Dermis microvascular lymphatic vessel endothelial cell (primary cell): ENCODE measurements at places on chromosomes 6 and 20.

- no peak for DNase-seq
Measured at GRCh38 chr6:16145038-16145437, 16.2 kb downstream of the MYLIP start.

GRCh38 chr6:167995302-167995701, 2.2 kb upstream of the KIF25 start:
- no peak for DNase-seq

- DNase-seq: no peak
Measured at GRCh38 chr20:32526125-32526524, 59.0 kb downstream of the NOL4L start.

GRCh38 chr20:53666144-53666543, 72.5 kb upstream of the ZNF217 start:
- DNase-seq: no peak

DNA sequence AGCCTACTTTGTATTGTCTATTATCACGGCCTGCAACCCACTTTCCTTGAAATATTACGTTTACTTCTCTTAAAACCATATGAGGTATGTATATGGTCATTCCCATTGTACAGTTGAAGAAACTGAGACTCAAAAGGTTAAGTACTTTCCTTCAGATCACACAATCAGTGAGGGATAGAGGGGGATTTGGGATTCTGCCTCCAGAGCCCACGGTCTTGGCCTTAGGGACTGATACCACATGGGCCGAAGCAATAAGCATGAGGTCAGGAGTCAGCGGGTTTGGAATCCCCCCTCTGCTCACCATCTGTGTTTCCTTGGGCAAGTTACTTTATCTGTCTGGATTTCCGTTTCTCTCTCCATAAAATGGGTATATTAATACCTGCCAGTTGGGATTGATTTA, 19.4 kb upstream of the EPB41L1 start:
- no peak for DNase-seq

GRCh38 chr6:34554291-34555006, 1.7 kb downstream of the SPDEF start:
- DNase-seq: no peak

DNA sequence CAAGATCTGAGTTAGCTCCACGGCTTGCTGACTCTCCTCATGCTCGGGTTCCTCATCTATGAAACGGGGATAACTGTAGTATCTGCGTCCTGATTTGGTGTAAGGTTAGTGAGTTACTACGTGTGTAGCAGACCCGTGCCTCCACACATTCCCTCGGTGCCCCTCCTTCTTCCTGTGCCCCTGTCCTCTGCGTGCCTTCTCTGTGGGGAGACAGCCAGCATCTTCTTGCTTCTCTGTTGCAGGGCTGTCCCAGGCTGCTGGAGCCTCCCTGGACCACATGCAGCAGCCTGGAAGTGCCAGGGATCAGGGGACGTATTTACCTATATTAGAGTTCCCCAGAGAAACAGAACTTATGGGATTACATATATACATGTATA, 128.6 kb upstream of the PRND start:
- no peak for DNase-seq

- no peak for DNase-seq
Measured at GRCh38 chr6:32226434-32226833, 2.6 kb upstream of the NOTCH4 start.

GRCh38 chr6:56642366-56643261, at the start of gene DST:
Gene DST, minus strand, starts transcription at chr6:56642889.
- peak; percentile 55 for DNase-seq

DNA sequence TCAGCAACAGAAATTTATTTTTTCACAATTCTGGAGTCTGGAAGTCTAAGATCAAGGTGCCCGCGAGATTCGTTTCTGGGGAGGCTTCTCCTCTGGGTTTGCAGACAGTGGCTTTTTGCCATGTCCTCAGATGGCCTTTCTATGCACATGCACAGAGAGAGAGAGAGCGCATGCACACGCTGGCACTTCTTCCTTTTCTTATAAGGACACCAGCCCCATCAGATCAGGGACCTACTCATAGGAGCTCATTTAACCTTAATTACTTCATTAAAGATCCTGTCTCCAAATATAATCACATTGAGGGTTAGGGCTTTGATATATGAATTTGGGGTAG, 260.7 kb upstream of the PLCB4 start:
- no peak for DNase-seq

- no peak for DNase-seq
Measured at GRCh38 chr20:13913572-13913971, 76.8 kb downstream of the SEL1L2 start.

- DNase-seq: peak; percentile 35
Measured at GRCh38 chr20:56788041-56788670, 159.1 kb downstream of the TFAP2C start.

GRCh38 chr20:49252556-49253350, 25.1 kb downstream of the ZNFX1 start:
- no peak for DNase-seq

GRCh38 chr20:63934271-63935068, 21.7 kb downstream of the UCKL1 start:
- DNase-seq: no peak

DNA sequence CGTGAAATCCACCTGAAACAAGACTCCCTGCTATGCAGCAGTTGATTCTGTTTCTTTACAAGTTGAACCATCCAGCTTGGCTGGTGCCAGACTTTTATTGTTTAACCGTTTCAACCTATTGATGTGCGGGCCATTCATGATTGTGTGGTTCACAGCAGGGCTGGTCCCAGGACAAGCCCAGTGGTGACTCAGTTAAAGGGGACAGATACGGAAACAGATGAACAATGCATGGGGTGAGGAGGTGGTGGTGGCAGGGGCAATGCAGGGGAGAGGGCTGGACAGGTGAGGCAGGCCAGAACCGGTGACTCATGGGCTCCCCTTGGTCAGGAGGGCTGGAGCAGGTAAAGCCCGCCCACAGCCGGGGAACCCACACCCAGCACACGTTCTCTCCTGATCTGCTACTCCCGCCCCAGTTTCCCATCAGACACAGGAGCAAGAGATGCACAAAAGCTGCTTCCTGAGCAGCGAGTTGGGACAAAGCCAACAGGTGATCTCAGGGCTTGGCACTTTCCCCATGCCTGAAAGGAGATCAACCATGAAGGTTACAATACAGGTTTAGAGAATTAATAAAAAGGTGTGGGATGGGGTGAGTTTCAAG, 232.2 kb downstream of the LY86 start:
- peak; percentile 26 for DNase-seq

- DNase-seq: no peak
Measured at GRCh38 chr20:23393996-23394775, 27.1 kb downstream of the NAPB start.

GRCh38 chr6:23262864-23263263, 693.5 kb downstream of the HDGFL1 start:
- DNase-seq: no peak

- no peak for DNase-seq
Measured at GRCh38 chr6:89353118-89353556, 615 bp upstream of the UBE2J1 start.

DNA sequence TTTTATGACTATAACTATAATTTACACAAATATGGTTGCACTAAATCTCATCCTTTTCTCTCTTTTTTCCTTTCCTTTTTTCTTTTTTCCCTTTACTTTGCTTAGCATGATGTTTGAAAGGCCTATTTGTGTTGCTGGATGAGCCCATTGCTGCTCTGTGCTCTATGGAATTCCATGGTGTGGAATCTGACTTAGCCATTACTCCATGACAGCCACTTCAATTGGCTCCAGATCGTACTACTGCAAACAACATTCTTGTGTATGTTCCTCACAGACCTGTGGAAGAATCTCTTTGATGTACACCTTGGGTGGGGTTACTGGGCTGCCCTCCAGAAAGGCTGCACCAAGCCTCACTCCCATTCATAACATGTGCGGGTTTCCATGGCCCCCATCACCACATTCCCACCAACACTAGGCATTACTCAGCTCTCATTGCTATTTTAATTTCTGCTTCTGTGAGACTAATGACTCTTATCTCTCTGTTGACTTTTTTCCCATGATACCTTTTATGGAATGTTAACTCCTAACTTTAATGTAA, 979.0 kb downstream of the KIF16B start:
- no peak for DNase-seq

- DNase-seq: no peak
Measured at GRCh38 chr20:20786428-20786827, 74.0 kb upstream of the RALGAPA2 start.

- no peak for DNase-seq
Measured at GRCh38 chr6:84450018-84450417, 222.6 kb upstream of the CEP162 start.

DNA sequence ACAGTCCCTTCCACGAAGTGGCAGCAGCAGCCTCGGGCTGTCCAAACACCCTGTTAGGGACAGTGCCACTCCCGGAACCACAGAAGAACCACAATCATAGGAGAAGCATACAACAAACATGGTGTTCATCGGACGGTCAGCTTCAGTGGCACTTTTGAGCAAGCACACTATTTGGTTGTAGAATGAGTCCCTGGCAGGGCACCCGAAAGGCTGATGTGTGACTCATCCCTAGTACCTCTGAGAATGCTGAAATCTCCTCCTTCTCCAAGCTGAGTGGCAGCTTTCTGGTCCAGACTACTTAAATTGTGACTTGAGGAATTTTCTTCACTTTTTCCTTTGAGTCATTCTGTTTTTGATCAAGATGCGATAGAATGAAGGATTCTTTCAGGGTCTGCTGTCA, 282.5 kb downstream of the ESR1 start:
- no peak for DNase-seq

- peak; percentile 76 for DNase-seq
Measured at GRCh38 chr20:62136283-62137091, 6.7 kb downstream of the PSMA7 start.

DNA sequence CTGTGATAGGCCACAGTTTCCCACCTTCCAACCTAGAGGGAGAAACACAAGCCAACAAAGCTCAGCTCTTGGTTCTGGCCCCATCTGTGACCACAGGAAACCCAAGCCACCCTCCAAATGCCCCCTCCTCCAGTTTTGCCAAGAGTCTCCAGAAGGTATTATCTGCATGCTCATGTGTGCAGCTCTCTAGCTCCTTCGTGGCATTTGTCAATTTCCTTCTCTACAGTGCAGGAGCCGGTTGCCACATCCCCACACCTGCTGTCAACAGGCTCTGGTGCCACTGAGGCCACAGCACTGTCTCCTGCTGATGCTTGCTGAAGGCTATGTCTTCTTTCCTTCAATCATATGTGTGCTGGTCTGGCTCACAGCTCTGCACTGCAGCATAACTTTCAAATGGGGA, 177.2 kb downstream of the CLIC5 start:
- no peak for DNase-seq

DNA sequence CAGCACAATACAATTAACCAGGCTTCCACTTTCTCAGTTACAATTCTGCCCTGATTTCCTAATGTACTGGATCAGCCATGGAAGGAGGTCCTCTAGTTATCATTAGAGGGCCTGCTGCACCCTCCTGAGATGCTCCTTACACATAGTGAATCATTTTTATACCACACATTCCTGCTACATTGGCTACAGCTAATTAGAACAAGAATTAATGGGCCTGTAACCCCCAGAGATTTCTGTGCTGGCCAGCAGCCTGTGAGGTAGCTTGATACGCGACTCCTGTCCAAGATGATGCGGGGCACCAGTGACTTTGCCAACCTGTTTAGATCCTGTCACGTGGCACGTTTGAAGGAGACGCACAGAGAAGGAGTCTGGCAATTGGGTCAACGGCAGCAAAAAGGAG, 422.8 kb downstream of the EPM2A start:
- DNase-seq: no peak

DNA sequence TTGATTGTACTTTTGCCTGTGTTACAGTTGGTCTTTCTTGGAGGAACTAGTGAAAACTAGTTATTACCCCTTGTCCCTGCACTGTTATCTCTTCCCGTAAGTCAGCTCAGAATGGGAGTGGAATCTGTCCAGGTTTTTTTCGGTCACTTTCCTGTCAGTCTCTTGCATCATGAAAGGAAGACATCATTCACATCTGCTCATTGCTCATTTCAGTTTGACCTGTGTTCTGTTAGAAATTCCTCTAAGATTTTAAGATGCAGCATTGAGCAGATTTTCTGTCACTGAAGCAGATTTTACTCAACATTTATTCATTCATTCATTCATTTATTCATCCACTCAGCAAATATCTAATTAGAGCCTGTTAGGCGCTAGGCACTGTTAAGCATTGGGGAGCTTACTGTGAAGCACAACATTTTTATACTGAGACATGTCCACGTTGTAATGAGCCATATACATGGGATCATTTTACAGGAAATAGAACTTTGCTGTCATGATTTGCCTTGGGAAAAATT, 33.1 kb upstream of the HINT3 start:
- no peak for DNase-seq

DNA sequence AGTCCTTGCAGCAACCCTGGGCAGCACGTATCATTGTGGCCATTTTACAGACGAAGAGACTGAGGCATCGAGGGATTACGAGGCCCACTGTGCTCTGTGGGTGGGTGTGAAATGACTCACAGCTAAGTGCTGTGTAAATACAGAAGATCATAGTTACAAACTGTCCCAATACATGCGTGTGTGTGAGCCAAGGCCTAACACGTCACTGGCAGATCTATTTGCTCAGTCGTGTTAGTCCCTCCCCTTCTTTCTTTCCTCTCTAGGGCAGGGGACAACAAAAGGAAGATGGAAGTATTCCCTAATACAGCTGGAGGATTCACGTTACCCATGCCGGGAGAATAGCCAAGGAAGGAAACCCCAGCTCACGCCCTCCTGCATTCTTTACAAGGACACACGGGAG, 175.9 kb downstream of the CDC5L start:
- peak; percentile 39 for DNase-seq

DNA sequence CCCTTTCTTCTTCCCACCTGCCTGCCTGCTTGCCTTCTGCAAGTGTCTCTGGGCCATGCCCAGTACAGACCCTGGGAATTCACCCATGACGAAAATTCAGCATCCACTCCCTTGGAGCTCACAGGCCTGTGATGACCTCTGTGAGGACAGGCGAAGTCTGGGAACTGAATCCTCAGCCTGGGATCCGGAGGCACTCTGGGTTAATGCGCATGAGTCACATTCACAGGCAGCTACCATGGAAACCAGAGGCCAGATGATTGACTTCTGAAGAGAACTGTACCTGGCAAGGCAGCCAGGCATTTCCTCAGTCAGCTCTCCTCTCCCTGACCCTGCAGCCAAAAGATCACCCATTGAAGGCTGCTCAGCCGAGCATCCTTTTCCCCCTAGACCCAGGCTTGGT, 41.0 kb downstream of the SLC9A8 start:
- DNase-seq: peak; percentile 87

GRCh38 chr6:31266567-31267360, 5.1 kb downstream of the HLA-C start:
- no peak for DNase-seq

DNA sequence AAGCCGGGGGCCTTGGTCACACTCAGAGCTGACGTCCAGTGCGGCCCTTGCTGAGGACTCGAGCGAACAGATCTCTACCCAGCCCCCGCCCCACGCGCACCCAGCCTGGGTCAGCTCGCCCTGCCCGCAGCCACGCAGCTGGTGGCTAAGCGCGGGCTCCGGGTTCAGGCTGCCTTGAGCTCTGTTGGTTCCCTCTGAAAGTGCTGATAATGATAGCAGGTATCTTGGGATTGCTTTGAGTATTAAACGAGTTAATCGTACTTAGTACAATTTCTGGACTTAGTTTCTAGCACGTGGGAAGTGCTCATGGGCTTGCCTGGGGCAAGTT, 88.1 kb upstream of the TGM3 start:
- DNase-seq: no peak

- DNase-seq: no peak
Measured at GRCh38 chr6:44926556-44926955, 401.6 kb upstream of the RUNX2 start.
